ENCODE measurements at places on chromosomes 1 and 21. TPM values are rescaled to one million over a fixed set of nuclear protein-coding genes. Genes with fewer than 3 reads are reported as not detected.

Gene BTF3L4
- total RNA-seq: 119 TPM

- peak overlapping the region; percentile 8 for H3K27ac ChIP-seq
- peaks cover 30% of the 10 kb centered on the region for H3K27me3 ChIP-seq
- peak; percentile 93 for DNase-seq
- no peaks in the 10 kb centered on the region for H3K36me3 ChIP-seq
- no peaks in the 10 kb centered on the region for H3K4me1 ChIP-seq
Observed at GRCh38 chr1:61050541-61051442, 31.6 kb upstream of the NFIA start.

DNA sequence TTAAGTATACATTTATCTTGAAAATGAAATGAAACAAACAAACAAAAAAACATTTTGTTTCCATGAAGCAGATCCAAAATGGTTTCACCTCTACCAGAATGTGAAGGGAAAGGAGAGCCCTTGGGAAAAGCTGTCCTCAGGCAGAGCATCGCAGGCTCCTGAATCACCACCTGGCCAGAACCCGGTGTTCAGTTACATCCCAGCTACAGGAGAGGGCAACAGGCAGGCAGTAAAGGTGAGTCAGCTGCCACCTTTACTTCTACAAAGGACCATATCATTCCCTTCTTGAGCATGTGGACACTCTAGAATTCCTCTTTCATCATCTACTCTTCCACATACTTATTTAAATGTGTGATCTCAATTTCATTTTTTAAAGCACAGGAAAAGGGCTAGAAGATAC lies 151.2 kb downstream of the PIGK start:
- H3K4me3 ChIP-seq: no peak overlapping the region
- no peaks in the 10 kb centered on the region for H3K4me1 ChIP-seq
- no peak for DNase-seq

Gene OR2T29
- not detected for total RNA-seq

- H3K27me3 ChIP-seq: no peaks in the 10 kb centered on the region
- H3K27ac ChIP-seq: no peak overlapping the region
- DNase-seq: no peak
- no peak overlapping the region for H3K4me3 ChIP-seq
Observed at GRCh38 chr1:232643251-232643650, 13.3 kb upstream of the SIPA1L2 start.

DNA sequence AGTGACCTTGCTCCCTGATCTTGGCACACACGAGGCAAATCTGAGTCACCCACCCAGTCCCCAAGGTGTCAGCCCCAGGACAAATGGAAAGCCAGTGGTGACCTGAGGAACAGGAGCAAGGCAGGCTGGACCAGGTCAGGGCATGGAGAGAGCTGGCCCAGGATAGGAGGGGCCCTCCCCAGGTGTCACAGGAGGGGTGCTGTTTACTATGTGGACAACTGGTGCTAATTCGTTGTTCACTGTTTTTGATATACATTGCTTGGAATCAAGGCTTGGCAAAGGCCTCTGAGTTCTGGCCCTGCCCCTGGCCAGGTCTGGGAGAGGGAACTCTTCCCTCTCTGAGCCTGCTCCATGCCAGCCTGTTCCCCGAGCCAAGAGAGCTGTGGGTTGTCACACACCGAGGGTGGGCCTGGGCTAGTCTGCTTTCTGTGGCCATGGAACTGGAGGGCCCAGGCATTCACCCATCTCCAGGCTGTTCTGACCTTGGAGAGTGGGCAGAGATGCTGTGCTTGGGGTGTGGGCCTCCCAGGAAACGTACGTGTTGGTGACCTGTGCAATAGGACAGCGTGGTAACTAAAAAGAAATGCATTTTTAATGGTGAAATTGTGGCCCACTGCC lies 41.8 kb downstream of the CRYAA start:
- peak; percentile 59 for DNase-seq
- peaks cover 13% of the 10 kb centered on the region for H3K27me3 ChIP-seq
- H3K36me3 ChIP-seq: no peaks in the 10 kb centered on the region
- H3K4me1 ChIP-seq: no peaks in the 10 kb centered on the region
- H3K4me3 ChIP-seq: no peak overlapping the region

DNA sequence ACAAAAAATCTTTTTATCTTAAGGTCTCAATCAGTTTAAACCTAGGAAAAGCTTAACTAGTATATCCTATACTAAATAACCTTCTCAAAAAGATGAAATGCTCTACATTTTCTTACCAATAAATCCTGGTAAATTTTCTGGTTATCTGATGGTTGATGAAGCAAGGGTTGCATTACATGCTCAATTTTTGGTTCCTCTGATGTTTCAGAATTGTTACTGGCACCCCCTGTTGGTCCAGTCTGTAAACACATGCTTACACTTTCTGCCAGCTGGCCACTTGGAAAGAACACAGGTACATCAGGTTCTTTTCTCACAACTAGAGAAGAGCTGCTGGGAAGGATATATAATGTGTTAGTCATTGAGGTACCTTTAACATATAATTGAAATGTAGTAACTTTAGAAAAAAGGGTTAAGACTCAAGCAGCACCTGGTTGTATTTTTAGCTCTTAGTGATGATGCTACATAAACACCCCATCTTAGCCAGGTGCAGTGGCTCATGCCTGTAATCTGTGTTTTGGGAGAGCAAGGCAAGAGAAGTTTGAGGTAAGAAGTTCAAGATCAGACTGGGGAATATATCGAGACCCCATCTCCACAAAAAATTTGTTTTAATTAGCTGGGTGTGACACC lies 30.9 kb upstream of the TAL1 start:
- DNase-seq: no peak
- H3K4me3 ChIP-seq: no peak overlapping the region
- peaks cover 16% of the 10 kb centered on the region for H3K36me3 ChIP-seq
- no peak overlapping the region for H3K27ac ChIP-seq

- H3K4me3 ChIP-seq: no peak overlapping the region
- no peak overlapping the region for H3K27ac ChIP-seq
- no peaks in the 10 kb centered on the region for H3K36me3 ChIP-seq
- peaks cover 32% of the 10 kb centered on the region for H3K27me3 ChIP-seq
- peak; percentile 84 for DNase-seq
Observed at GRCh38 chr1:242522304-242522945, 2.1 kb downstream of the PLD5 start.

DNA sequence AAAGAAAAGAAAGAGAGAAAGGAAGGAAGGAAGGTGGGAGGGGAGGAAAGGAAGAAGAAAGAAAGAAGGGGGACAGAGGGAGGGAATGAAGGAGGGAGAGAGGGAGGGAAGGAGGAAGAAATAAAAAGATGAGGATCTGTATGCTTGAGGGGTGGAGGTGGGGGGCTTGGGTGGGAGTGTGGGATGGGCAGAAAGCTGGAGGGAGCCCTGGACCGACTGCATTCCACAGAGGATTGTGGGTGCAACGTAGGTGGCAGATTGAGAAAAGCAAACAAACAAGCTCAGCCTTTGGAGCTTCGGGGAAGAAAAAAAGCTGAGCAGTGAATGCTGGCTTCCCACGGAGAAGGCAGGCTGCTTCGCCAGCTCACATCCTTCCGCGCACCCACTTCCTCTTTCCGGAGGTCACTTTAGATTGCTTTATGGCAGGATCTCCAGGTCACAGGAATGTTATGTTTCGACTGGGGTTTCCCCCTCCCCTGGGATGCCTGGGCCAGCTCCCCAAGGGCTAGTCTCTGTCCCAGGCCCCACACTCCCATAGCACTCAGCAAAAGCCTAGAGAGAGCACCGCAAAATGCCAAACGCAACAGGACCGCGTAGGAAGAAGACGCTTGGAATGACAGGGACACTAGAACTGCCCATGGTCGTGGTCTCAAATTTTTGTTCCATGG lies 20.7 kb upstream of the LGALS8 start:
- H3K4me1 ChIP-seq: peaks cover 19% of the 10 kb centered on the region
- peak overlapping the region; percentile 9 for H3K27ac ChIP-seq
- H3K4me3 ChIP-seq: peak overlapping the region; percentile 59

Gene C1orf53
- 6.5 TPM for total RNA-seq

Gene C1orf185
- total RNA-seq: not detected

DNA sequence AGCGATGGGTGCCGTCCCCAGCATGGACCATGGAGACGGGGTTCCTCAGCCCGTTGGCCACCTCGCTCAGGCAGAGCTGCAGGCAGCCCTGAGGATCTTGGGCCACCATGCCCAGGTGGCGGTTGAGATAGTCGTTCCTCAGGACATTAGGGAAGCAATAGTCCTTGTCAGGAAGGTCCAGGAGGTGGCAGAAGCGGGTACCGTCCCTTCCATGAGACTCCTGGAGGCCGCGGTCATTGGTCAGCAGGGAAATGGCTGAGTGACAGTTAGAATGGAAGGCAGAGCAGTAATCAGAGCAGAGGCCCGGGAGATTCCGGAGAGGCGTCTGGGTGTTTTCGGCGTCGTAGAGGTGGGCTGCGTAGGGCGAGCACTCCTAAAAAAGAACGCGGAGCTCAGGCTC lies 4.1 kb downstream of the HHIPL2 start:
- DNase-seq: no peak
- H3K27ac ChIP-seq: no peak overlapping the region
- no peaks in the 10 kb centered on the region for H3K27me3 ChIP-seq
- peaks cover 31% of the 10 kb centered on the region for H3K4me1 ChIP-seq
- no peaks in the 10 kb centered on the region for H3K36me3 ChIP-seq

Gene SERTAD4
- 2.9 TPM for total RNA-seq

DNA sequence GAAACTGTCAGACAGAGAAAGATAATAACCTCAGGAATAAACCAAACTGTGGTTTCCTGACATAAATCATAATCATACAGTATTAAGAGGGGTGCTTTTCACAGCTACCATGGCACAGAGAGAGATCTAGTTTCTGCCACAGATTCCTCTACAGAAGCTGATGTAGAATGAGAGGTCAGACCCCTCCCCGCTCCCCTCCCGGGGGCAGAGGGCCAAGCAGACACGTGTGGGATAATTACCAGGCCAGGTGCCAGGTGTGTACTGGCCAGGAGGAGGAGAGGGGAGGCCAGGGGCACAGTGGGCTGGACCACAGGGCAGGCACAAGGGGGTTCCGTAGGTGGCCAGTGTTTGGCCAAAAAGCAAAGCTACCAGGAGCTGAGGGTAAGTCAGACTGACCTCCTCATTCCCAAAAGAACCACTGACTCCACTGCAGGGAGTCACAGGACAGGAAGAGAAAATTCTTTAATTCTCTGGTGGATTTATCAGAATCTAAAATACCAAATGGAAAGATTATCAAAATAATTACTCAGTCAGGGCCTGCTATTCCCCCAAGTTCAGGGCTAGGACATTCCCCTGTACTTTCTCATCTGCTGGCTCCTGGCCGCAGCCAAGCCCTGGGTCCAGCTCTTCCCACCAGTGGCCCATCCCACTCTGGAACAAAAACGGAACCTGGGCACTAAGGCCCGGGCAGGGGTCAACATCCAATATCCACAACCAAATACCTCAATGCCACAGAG lies 30.0 kb downstream of the C2CD2 start:
- peak; percentile 96 for DNase-seq
- peak overlapping the region; percentile 54 for H3K4me3 ChIP-seq
- H3K4me1 ChIP-seq: peaks cover 51% of the 10 kb centered on the region
- H3K36me3 ChIP-seq: peaks cover 8% of the 10 kb centered on the region

- H3K4me1 ChIP-seq: peaks cover 10% of the 10 kb centered on the region
- DNase-seq: no peak
- no peaks in the 10 kb centered on the region for H3K27me3 ChIP-seq
- no peak overlapping the region for H3K4me3 ChIP-seq
- no peaks in the 10 kb centered on the region for H3K36me3 ChIP-seq
Observed at GRCh38 chr1:55669293-55669692, 454.1 kb upstream of the USP24 start.

- H3K27me3 ChIP-seq: no peaks in the 10 kb centered on the region
- no peak overlapping the region for H3K4me3 ChIP-seq
- DNase-seq: peak; percentile 9
- peaks cover 7% of the 10 kb centered on the region for H3K4me1 ChIP-seq
- no peaks in the 10 kb centered on the region for H3K36me3 ChIP-seq
Observed at GRCh38 chr1:204093421-204093717, 20.5 kb downstream of the SOX13 start.

Gene SRSF10
- total RNA-seq: 80.7 TPM
